HL-60 (cell line): ENCODE measurements at places on chromosomes 5 and 9.
A peak's percentile ranks its signal among the peaks of the same experiment; 100 is the strongest.

DNA sequence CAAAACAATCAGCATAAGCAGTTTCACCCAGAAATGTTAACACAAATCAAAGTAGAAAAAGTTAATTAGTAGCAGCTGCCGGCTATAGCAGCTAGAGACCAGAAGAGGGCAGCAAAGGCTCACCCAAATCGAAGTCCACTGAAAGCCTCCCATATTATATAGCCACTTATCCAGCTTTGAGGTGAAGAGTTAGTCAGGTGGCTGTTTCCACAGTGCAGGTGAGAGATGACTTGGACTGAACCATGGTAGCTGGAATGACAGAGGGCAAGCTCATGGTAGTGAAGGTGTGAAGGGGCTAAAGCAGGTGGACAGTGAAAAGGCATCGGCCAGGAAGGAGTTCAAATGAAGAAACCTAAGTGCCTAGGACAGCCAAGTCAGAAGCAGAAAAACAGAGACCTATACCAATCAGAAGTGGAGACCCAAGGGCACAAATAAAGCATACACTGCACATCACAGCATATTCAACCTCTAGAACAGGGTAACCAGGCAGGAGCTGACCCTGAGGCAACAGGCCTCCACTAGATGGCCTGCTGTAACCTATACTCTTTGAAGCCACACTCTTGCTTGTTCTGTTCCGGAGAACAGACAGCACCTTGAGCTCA is 7.2 kb upstream of the RNF38 start:
- DNase-seq = no peak

DNA sequence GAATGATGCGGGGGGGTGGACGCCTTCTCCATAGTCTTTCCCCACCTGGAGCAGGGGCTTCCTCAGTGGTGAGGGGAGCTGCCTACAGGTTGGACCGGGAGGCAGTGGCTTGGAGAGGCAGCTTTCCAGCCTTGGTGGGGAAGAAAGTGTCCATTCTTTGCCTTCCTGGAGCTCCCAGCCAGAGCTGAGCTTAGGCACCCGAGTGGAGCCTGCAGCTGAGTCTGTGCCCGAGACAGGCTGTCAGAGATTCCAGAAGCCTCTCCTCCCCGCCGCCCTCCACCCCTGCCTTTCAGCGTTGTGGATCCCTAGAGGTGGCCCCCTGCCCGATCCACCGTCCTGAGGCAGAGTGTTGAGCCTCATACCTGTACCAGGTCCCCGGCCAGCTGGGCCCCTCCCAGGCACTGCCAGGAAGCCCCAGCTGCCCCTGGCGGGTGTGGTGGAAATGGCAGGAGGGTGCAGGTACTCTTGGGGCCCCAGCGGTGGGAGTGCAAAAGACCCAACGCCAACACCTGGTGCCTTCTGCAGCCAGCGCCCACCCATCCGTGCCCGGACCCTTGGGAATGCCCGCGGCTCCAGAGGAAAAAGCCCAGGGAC is 112.0 kb downstream of the RXRA start:
- no peak for DNase-seq

- no peak for DNase-seq
These were observed 105.5 kb upstream of the CPEB4 start for GRCh38 chr5:173782671-173783101.

- no peak for DNase-seq
These were observed 38.7 kb upstream of the SLC36A1 start for GRCh38 chr5:151408591-151409230.

- peak; percentile 37 for DNase-seq
These were observed 547 bp downstream of the CLTA start for GRCh38 chr9:36191290-36191645.

GRCh38 chr9:38092200-38092524 is 23.1 kb upstream of the SHB start:
- DNase-seq = no peak

DNA sequence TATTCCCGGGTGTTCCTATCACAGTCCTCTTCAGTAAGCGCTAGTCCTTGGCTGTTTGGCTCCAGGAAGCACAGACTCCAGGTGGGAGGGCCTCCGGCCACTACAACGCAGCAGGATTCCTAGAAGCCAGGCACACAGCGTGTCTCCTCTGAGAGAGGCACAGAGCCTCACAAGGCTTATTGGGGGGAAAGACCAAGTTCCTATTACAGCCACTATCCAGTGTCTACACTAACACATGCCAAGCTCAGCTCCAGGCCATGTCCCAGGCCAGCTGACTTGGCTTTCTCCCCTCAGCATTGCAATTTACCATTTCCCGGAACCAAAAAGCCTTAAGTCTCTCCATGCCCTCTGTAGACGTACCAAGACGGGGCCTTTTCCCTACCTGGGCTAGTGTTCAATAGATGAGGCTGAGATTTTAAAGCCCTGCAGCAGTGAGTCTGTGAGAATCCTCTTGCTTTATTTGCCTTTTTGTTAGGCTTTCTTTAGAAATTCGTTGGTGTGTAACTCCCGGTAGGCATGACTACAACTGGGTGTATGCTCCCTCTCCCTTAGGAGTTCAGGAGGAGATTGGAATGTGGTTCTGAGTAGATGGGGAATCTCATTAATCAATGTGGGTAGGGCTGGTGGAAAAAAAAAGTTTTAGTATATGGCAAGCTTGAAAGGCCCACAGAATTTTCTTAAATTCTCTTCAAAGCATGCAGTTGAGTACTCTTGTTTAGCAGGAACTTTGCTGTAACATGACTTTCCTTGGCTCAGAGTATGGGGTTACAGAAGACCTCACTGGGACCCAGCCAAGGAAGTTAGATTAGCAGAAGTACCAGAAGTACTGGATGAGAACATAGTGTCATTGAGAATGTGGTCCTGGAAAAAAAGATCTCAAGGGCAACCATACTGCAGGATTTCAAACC is 84.3 kb upstream of the SLC1A3 start:
- DNase-seq = no peak

DNA sequence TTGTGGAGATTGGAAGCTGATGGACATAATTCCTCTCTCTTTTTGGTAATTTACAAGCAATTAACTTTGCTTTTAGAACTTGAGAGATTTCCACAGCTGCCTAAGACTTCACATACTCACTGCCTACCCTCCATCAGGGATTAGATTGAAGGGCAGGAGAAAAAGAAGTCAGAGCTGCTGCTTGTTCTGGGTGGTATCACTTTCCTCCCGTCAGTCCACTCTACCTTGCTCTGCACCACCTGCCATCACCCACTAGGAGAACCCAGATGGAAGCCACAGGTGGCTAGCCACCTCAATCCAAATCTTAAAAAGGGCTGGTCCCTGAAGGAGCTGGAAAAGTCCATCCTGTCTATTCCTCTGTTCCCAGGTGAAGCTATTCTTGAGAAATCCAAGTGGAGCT is 10.5 kb downstream of the IRF1 start:
- no peak for DNase-seq

DNA sequence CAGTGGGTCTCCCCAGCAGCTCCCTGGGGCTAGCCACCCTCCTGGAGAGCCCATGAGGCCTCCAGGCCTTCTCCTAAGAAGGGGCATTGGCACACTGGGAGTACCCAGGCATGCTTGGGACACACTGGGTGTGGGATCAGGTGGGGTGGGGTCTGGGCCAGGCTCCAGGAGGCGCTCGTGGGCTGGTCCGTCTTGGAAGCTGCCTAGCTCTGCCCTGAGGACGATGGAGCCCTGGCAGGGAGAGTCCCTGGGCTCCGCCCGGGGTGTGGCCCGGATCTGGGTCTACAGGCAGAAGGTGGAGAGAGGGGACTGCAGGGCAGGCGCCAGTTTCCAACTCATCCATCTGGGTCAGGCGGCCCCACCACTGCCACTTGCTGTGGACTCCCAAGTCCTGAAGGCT is 2.4 kb downstream of the PRRX2 start:
- DNase-seq = no peak

DNA sequence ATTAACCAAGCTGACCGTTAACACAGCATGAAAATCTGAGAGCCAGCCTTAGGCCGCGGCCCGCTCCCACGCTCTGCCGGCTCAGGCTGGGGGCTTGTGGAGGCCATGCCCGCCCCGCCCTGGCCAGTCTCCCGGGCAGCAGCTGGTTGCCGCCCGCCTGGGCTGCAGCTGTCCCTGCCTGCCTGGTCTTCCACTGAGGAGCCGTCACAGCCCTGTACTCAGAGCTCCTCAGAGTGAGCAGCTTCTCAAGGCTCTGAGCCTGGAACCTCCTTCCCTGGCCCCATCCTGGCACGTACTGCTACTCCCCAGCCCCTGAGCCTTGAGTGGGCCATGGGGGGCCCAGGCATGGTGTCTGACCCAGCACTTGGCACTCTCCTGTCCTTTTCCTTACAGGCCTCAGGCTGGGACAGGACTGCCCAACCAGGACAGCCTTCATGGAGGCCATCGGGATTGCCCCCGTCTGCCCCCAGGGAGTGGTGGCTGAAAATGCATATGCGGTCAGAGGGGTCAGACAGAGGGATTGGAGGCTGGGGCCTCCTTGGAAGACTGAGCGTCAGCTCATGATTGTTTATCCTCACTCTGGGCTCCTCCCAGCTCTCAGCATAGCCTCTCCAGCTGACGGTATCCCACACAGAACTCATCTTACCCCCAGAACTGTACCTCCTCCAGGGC is 11.9 kb downstream of the FGFR4 start:
- no peak for DNase-seq

DNA sequence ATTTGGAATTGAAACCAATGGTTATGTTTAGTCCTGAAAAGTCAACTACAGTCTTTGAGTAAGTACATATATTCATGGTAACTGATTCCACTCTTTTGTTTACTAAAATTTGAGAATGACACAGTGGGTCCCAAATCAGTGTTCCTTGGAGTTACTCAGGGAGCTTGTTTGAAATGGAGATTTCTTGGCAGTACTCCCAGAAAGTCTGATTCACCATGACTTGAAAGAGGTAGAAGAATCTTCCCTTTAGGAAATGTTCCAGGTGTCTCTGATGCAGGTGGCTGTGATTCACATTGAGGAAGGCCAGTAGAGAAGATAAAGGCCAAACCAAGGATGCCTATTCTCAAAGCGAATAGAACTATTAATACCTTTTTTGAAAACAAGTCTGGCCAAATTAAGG is 1078.3 kb downstream of the CDH12 start:
- DNase-seq = no peak

- DNase-seq = no peak
These were observed 84.0 kb downstream of the PALM2AKAP2 start for GRCh38 chr9:109863961-109864360.

DNA sequence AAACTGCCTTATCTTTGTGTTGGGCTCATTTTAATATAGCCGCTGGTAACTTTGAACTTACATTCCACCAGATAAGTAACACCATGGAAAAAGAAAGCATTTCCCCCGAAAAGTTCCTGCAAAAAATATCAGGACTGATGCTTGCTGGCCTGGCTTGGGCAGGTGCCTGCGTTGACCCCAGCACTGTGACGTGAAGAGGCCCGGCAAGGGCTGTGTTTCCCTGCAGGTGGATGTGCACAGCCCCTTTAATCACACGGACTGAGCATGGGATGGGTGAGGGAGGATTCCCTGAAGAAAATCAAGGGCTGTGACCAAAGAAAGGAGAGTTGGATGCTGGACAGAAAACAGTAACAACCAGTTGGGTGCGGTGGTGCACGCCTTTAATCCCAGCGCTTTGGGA is 138.2 kb downstream of the NSG2 start:
- DNase-seq = no peak

DNA sequence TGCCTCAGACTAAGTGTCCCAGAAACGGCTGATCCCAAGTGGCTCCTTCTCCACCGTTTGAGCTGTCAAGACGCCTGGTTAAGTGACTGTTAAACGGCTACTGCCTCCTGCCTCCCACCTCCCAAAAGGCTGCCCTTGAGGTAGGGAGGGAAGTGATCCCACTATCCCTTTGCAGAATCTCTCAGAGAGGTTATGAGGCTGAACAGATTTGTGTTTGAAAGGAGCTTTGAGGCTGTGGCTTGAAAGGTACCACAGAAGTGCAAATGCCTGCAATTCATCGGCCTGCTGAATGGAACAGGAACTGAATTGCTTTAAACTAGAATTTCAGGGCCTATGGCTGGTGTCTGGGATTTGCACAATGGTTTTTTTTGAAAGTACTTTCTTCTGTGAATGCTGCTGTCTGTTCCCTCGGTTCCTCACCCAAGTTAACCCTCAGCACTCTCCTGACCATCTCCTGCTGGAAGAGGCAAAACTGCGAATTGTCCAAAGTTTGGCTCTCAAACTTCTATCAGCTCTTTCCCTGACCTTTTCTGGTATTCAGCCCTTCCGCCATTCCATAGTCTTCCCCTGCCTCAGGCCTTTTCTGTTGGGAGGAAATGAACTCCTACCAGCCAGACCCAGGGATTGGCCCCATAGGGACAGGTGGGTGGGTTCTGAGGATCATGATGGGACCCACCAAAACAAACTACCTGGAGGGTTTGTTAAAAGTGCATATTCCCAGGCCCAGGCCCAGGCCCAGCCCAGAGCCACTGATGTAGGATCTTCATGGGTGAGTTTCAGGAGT is 453.3 kb downstream of the KDM4C start:
- no peak for DNase-seq

DNA sequence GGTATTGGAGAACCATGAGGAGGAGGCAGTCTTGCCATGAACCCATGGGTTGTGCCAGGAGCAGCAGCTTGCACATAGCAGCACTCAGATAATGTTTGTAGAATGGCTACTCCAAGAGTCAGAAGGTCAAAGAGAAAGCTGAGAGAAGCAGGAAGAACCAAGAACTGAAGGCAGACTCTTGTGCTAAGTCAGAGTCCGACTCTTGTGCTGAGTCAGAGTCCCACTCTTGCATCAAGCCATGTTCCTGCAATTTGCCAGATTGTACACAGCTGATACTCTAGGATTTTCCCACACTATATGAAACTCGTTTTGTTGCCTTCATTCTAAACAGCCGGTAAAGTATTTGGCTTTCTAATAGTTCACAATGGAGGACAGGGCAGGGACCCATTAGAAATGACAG is 26.2 kb upstream of the HSPA9 start:
- DNase-seq = peak; percentile 17

DNA sequence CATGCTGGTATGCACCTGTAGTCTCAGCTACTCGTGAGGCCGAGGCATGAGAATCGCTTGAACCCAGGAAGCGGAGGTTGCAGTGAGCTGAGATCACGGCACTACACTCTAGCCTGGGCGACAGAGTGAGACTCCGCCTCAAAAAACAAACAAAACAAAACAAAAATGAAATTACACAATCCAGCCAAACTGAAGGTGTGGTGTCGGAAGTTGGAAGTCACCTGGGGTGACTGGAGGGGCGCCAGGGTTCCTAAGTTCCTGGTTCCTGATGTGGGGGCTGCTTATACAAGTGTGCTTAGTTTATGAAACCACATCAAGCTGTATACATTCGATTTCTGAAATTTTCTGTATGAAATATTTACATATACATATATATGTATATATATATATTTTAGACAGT is 3.7 kb upstream of the DOLPP1 start:
- DNase-seq = no peak

GRCh38 chr5:94715768-94716167 is 97.3 kb downstream of the SLF1 start:
- no peak for DNase-seq

GRCh38 chr9:88831713-88832407 is 159.4 kb upstream of the S1PR3 start:
- DNase-seq = peak; percentile 43

DNA sequence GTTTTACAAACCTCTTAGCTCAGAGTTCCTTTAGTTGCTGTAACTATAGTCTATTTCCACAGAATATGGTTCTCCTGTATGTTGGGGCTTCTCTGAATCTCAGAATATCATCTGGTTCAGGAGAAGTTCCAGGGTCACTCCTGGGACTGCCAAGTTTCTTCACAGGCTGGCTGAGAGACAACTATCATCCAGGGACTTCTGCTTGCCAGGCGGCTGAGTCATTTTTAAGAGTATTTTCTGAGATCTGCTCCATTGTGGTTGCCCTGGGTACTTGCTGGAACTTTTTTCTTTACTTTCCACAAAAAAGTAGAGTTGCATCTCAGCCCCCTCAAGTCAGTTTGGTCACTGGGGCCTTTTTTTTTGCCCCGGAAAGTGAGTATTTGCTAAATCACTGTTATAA is 566.5 kb downstream of the LRRC70 start:
- no peak for DNase-seq

- DNase-seq = no peak
These were observed 218.5 kb downstream of the C9orf50 start for GRCh38 chr9:129402371-129402739.
